ENCODE measurements at places on chromosomes 1 and 21.

- no peak for DNase-seq
Observed at GRCh38 chr21:25757531-25757930, 22.8 kb downstream of the GABPA start.

GRCh38 chr1:5597991-5598823, 394.0 kb downstream of the NPHP4 start:
- DNase-seq = no peak

DNA sequence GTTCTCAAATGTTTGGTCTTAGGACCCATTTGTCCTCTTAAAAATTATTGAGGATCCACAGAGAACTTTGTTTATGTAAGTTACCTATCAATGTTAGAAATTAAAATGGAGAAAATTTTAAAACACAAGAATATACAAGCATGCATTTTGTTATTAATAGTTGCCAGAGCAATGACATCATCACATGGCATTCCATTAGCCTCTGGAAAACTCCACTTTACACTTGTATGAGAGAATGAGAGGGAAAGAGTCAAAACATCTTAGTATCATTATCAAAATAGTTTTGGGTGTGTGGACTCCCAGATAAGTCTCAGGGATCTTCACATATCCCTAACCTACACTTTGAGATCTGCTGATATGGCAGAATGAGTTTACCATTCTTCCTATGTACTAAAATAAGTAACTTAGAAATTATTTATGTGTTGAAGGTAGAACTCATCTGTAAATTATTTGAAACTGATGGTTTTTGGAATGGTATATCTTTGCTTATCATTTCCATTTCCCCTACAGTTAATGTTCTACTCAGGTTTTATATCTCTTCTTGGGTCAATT, 48.8 kb downstream of the RNF220 start:
- no peak for DNase-seq

- DNase-seq = peak; percentile 63
Observed at GRCh38 chr1:53463961-53464899, 5.0 kb downstream of the DMRTB1 start.

- no peak for DNase-seq
Observed at GRCh38 chr1:112285316-112285715, 110.7 kb upstream of the CTTNBP2NL start.

- DNase-seq = peak; percentile 70
Observed at GRCh38 chr21:16058896-16059295, 329.1 kb downstream of the USP25 start.

DNA sequence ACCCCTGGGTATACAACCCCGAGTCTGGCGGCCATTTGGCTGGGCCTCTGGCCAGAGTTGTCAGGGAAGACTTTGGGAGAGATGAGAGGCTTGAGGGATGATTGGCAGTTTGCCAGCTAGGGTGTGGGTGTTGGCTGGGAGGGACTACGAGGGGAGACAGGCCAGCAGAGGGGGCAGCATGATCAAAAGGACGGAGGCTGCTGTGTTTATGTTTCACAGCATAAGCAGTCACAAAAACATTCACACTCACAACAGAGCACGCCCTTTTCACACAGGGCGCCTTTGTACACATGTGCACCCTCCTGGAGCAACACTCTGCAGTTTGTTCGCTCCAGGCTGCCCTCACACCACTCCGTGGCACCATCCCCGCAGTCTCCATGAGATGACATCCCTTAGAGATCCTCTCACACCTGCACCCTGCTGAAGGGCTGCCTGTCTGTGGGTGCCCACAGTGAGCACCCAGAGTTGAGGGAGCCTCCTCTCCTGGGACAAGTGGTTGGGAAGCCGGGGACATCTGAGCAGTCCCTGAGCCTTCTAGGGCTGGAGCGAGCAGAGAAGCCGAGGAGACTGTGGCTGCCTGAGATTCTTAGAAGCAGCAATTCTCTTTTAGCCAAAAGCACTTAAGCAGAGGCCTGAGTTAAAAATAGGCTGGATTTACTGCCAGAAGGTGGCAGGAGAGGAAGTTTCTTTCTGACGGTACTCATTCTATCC, 15.4 kb downstream of the EFNA3 start:
- no peak for DNase-seq

DNA sequence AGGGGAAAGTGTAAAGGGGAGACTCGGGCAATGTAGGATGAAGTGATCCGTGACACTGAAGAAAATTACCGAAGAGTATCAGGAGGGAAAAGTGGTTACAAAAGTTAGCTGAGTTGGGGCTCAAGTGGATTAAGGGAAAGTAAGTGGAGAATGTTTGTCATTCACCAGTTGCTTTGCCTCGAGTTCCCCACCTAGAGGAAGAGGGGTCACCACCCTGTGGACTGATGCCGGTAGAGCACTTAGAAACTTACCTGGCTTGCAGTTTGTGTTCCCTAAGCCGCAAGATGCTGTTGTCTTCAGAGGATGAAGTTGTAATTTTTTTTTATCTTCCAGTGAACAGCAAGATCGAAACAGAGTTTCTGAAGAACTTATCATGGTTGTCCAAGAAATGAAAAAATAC, 1.0 kb downstream of the PER3 start:
- DNase-seq = peak; percentile 73

- DNase-seq = peak; percentile 76
Observed at GRCh38 chr1:53698384-53698980, 40.5 kb downstream of the GLIS1 start.

GRCh38 chr1:14924455-14925331, 228.9 kb upstream of the TMEM51 start:
- DNase-seq = peak; percentile 97

GRCh38 chr1:244314921-244315559, 136.7 kb downstream of the ADSS2 start:
- DNase-seq = no peak

DNA sequence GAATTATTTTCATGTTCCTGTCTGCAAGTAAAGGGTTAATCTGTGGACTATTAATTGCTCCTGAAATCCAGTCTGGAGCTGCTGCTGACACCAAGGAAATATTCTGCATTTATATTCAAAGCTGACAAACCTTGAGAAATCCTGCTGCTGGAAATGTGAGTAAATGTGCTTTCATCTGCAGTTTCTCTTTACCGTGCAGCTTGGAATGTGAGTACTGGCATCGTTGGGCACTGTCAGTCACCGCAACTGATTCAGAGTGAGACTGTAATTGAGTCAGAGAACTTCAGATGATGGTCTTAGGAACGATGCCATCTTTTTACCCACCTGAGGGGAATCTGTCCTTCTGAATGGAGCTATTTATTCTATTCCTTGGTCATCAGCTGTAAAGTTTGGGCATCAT, 420.6 kb downstream of the SIPA1L2 start:
- DNase-seq = no peak

DNA sequence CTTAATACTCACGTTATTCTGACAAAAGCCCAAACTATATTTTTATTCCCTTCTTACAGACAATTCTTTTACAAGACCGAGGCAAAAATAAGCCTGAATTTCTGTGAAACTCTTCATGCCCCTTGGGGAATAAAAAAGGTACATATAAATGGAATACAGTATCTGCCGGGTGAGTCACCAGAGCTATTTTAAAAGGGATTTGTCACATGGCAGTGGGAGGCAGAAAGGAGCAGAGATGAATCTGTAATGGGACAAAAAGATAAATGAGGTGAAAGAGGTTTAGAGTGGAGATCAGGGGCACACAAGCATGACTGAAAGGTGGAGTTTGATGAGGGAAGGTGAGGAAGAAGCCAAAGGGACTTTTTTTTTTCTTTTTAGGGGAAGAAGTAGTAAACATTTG, 8.8 kb downstream of the XCL1 start:
- no peak for DNase-seq

- peak; percentile 80 for DNase-seq
Observed at GRCh38 chr1:87115317-87115890, 201.0 kb downstream of the HS2ST1 start.

DNA sequence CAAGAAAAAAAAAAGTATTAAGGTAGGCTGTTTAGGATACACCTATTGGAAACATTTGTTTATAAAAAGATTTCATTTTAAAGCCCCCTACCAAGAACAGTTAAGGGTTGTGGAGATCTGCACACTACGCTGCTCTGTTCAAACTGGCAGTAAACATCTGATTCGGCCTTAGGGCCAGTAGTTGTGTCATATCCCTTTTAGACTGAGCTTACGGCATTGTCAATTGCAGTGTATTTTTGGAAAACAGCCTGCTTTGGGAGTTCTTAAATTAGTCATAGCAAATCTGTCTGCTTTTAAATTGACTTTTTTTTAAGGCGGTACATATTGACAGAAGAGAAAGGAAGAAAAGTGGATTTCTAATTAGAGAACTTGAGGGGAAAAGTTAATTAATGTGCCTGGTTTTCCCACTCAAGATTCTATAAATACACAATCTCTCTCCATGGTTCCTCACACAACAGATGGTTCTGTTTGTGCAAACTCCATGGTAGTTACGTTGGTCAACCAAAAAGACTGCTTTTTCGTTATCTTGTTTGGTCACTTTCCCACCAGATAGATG, 1.7 kb upstream of the ELK4 start:
- DNase-seq = peak; percentile 89

DNA sequence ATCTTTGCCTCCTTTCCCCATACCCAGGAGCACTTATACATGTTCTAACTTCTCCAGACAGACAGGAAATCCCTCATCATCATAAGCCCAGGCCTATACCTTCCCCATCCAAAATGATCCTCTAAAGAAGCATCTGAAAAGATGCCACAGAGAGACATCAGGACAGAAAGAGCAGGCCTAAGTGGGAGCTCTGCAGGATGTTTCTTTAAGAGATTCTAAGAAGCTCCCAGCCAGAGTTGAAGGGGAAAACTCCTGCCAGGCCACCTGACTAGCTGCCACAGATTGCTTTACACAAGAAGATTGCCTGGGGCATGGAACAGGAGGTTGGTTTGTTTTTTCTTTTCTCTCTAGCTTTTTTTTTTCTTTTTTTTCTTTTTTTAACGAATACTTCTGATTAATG, 275.8 kb downstream of the VAV3 start:
- no peak for DNase-seq

GRCh38 chr1:211935448-211935970, 99.8 kb downstream of the INTS7 start:
- DNase-seq = no peak
